Activated CD8-positive, alpha-beta memory T cell treated with anti-CD3 and anti-CD28 coated beads for 24 hours (primary cell): ENCODE measurements at places on chromosomes 4 and X.

DNA sequence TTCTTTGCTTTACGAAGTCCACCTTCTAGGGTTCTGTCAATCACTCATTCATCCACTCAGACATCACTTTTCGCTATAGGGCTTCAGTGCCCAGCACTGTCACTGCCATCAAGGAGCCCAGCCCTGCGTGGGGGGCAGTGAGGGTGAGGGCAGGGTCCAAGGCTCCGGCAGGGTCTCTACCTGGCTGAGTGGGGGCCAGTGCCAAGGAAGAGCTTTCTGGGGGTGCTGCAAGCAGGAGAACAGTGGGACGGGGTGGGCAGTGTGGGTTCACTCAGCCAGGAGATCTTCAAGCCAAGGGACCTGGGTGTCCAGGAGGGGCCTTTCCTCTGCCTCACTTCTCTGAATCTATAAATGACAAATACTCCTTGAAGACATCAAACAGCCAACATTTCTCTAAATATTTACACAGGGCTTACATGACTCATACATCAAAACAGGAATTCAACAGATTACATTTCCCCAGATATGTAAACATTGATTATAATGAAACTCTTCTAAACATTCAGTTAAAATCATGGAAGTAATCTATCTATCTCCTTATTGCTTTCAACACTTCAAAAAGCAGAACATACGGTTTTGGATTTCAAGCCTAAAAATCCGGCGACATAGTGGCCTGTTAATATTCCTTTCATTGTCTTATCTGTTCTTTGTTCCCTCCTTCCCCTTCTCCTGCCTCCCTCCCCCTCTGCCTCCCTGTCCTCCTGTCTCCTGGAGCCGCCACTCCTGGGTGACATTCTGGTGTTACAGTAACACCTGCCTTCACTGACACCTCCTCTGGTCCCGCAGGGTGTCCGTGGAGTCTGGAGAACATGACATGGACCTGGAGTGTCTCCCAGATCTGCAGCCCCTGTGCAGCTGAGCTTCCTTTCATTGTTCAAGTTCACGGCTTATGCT is 94.4 kb upstream of the ADRA2C start:
- no peak for DNase-seq

GRCh38 chr4:154464654-154465053 is 26.9 kb downstream of the DCHS2 start:
- no peak for DNase-seq

GRCh38 chr4:7539659-7540058 is 104.9 kb upstream of the PSAPL1 start:
- DNase-seq = peak; percentile 58

DNA sequence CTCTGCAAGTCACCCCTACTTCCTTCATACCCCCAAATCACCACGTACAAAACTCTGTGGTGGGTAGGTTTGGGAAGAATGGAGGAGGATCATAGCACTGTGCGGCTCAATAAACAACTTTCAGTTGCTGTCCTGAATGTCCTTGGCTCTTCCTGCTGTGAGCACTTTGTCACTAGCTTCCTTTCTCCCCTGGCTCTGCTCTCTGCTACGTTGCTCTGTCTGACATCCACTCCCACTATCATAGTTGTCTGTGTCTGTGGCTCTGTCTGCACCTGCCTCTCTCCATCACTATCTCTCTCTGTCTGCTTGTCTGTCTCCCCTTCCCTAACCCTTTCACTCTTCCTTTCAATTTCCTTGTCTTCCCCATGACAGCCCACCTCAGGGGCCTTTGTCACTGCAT is 21.2 kb upstream of the SMPX start:
- DNase-seq = no peak

DNA sequence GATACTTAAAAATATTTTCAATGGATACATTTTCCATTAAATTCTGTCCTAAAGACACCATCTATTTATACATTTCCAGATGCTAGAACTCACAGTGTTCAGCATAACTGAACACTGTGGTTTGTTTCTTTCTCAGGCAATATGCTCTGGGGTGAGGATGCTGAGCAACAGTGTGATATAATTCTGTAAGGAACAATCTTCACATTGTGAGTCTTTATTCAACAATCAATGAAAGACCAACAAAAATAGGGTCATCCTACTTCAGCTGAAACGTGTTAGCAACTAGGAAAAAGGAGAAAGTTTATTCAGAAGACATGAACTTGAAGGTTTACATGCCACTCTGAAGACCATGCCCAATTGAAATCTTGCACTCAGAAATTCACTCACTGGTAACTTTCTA is 284.8 kb downstream of the UNC5C start:
- DNase-seq = no peak

- DNase-seq = no peak
Observed at GRCh38 chr4:2248044-2248780, 6.3 kb upstream of the HAUS3 start.

- no peak for DNase-seq
Observed at GRCh38 chr4:124427095-124427767, 285.3 kb downstream of the ANKRD50 start.

- DNase-seq = no peak
Observed at GRCh38 chr4:6892190-6892908, 17.3 kb upstream of the TBC1D14 start.

DNA sequence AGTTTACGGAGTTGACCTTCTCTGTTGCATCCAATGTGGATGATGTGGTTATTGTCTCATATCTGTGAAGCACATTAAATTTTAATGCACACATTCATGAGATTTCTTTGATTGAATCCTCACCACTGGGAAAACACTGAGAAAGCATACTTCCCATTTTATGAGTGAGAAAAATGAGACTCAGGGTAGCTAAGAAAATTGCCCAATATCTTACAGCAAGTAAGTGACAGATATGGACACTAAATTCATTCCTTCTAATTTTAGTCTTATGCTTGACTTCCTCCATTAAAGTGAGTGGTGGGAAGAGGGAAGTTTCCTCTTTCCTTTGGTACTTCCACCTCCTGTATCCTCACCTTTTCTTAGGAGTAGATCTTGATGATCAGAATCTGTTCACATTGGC is 504.8 kb upstream of the BOD1L1 start:
- no peak for DNase-seq

DNA sequence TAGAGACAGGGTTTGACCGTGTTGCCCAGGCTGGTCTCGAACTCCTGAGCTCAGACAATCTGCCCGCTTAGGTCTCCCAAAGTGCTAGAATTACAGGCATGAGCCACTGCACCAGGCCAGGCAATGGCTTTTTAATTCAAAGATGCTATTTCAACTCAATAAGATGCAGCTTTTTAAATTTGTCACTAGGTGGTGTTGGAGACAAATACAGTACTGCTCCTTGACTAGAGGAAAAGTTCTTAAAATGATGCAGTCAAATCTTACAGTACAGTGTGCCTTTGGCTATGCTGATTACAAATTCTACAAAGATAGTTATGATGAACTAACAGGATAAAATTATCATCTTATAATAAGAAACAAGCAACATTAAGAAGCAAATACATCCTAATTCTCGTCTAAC is 441.1 kb downstream of the KCNIP4 start:
- no peak for DNase-seq

- DNase-seq = no peak
Observed at GRCh38 chr4:56231410-56231809, 155.9 kb downstream of the AASDH start.

GRCh38 chr4:16437836-16438235 is 211.6 kb upstream of the TAPT1 start:
- no peak for DNase-seq

GRCh38 chr4:152079079-152079478 is 318.3 kb upstream of the GATB start:
- no peak for DNase-seq

DNA sequence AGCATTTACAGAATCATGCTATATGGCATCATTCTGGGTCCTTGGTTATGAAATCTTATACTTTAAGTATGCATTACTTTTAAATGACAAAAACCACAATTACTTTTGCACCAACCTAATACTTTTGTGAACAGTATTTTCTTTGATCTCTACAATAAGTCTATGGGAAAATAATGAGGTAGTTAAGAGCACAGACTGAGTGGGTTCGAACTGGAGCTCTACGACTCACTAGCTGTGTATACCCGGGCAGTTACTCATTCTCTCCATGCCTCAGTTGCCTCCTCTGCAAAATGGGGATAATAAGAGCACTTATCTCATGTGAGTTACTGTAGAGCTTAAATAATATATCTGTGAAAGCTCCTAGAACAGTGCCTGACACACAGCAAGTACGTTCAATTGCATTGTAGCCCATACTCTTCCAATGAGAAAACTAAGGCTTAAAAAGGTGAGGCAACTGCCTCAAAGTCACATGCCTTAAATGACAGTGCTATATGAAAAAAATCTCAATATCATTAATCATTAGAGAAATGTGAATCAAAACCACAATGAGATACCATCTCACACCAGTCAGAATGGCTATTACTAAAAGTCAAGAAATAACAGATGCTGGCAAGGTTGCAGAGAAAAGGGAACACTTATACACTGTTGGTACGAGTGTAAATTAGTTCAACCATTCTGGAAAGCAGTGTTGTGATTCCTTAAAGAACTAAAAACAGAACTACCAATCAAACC is 151.5 kb downstream of the CHIC2 start:
- DNase-seq = no peak

DNA sequence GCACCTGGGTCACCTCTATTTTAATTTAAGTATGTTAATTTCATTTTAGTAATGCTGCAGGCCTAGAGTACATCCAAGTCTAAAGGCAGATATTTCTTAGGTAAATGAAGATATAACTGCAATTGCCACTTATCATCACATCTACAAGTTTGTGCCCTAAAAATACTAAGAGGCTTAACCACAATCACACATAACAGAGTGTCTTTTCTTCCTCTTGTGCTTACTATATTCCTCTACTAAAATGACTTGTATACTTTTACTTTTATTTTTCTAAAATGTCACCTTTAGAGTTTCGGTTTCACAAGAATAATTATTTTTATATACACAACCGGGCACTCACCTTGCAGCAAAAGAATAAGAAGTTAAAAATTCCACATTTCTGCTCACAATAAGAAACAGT is 77.9 kb downstream of the EFHC2 start:
- DNase-seq = no peak

DNA sequence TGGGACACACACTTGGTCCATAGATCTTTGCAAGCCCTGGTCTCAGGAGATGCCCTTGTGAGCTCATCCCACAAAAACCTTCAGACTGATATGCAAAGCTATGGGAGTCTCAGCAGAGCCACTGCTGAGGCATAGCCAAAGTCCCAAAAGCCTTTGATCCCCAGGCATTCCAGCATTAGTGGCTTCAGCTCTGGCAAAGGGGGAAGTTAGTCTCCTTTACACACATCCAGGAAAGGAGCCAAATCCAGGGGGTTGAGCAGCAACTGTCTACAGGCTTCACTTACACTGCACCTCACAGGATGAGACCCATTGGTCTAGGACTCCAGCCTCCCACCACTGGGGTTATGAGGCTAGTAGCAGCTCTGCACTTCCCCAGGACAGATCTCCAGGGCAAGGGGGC is 14.0 kb downstream of the PF4 start:
- no peak for DNase-seq

GRCh38 chr4:16000708-16001483 is 37.9 kb upstream of the FGFBP2 start:
- no peak for DNase-seq

DNA sequence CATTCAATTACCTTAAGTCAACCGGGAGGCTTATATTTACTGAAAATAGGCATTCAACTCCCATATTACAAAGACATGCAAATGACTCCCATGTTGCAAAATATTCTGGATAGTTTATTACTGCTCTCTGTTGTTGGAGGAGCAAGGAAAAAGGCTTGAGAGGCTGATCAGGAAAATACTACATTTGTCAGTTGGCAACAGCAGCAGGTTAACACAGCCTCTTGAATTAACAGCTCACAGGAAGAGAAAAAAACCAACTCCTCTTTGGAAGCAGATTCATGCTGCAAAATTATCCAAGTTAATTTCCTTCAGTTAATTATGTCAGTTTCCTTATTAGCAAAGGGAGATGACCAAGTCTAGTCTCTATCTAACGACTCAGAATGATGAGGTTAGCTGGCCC is 238.9 kb downstream of the MAML3 start:
- DNase-seq = no peak
